ENCODE measurements at places on chromosomes 16 and 17.

DNA sequence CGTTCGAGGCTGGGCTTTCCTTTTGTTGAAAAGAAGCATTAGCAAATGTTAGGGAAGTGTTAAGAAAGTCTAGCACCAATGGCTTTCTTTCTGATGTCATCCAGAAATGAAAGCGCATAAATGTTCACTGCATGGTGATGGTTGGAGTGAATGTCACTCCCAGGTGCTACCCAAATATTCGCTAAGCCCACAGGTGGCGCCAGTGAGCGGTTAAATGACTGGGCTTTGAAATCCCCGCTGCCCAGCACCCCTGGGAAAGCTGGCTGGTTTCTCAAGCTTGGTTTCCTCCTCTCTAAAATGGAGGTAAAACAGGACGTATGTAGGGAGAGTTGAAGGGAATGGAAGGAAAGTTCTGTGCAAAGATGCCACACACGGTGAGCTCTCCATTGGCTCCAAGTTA is 104.4 kb downstream of the IRX5 start:
- DNase-seq = no peak

DNA sequence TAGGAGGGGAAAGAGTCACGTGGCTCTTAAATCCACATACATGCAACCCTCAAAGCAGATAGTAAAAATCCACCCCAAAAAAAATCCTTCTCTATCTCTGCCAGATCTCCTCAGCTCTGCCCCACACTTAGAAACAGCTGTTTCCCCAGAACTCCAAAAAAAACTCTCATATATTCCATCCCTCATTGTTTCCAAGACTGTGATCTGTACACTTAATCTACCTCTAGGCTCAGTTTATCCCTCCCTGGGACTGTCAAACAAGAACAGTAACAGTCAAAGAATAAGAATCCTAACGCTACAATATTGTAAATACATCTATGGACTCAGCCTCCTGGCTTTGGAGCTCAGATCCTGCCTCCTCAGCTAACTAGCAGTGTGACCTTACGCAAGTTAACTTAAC is 11.6 kb downstream of the CUEDC1 start:
- no peak for DNase-seq

DNA sequence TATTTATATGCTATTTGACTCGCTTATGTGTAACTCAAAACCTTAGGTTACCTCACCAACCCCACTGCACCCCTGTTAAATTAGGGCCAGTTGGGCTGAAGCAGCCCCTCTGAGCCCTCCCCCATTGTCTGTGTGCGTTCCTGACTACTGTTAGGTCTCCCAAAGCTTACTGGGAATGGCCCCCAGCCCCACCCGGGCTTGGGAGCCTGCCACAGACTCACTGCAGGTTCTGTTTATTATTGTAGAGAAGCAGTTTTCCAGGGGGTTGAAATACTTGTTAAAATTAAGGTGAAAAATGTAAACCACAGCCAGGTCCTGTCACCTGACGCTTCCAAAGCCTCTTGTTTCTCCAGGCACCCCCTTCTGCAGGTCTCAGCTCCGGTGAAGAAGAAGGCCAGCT is 151.7 kb downstream of the FOXL1 start:
- DNase-seq = no peak

DNA sequence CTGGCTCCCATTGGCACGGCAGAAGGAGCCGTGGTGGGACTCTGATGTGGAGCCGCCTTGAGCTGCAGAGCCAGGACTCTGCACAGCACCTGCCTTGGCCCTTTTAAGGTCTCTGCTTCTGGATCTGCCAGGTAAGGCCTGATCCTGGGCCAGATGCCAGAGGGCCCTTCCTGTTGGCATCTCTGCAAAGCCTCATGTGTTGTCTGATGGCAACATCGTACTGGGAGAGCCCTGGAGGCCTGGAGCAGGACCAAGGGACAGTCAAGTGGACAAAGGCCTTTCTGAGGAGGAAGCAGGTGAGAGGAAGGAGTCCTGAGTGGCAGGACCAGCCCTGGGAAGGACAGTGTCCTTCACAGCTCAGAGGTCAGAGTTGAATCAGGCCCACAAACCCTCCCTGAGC is 26.1 kb downstream of the SOCS1 start:
- no peak for DNase-seq

GRCh38 chr17:28839221-28839620 is 3.4 kb downstream of the FAM222B start:
- no peak for DNase-seq

DNA sequence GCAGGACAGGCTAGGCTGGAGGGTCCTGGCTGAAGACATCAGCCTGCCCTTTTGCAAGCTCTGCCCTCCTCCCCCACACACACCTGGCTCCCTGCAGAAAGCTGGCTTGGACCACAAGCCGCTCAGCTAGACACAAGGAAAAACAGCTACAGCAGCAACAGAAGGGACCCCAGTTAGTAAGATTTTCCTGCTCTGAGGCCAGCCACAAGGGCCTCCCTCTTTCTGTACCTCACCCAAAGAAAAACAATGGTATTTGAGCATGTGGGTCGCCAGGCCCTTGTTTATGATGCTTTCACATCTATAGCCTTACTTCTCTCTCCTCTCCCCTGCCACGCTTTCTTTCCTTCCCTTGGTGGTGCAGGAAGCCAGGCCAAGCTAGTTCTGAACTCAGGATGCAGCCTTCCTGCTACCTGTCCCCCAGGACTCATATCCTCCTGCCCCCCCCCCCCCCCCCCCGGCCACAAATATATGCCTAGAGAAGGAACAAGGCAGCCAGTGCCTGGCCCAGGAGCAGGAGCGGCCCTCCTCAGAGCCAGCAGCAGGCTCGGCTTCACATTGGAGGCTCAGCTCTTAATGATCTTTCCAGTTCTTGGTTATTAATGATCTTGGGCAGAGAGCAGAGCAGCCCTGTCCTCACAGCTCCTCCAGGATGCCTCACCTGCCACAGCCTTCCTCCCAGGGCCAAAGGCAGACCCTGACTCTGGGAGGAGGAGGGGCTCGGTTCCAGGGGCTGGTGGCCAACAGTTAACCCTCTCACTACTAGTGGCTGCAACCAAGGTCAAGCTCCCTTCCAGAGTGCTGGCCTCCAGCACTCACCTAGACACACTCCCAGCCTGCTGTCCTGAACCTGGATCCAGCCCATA is 19.5 kb downstream of the GRIN2C start:
- DNase-seq = no peak

DNA sequence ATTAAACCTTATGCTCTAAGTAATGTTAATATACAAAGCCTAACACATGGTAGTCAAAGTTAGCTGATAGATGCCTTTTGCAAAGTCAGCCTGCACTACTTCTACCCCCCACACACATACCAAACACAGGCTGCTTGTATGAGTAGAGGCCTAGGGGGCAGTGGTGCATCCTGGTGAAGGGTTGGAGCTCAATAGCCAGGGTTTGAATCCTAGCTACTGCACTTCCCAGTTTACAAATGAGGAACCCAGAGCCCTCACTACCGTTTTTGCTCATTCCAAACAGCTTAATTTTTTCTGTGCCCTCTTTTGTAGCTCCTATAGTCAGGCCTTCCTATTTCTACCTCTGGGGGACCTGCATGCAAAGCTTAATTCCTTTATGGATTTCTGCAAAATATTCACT is 18.9 kb upstream of the HYDIN start:
- DNase-seq = no peak

DNA sequence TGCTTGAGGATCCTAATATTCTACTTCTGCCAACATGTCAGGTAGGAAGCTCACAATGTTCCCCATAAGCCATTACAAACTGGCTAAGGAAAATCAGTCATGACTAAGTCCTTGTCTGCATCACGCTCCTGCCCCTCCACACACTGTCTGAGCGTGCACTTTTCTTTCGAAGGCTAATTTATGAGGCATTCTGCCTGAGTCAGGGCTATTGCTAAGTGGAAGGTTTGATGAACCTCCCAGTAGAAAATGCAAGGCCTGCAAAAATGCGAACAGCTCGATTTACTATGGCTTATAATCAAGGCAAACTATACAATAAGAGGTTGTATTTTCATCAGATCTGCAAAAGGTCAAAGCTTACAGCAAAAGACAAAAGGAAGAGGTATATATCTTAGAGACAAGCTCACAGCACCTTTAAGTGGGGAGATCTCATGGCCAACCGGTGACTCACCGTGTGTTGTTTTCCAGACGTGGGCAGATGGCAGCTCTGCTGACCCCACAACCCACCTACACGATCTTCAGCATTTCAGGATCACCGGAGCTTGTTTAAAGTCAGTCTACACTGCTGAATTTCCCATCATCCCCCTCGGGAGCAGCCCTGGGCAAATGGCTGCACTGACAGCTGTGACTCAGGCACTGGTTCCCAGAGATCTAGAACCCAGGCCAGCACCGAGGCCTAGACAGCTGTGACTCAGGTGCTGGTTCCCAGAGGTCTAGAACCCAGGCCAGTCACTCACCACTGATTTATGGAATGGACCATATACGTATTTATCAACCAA is 26.1 kb downstream of the MEAK7 start:
- no peak for DNase-seq

DNA sequence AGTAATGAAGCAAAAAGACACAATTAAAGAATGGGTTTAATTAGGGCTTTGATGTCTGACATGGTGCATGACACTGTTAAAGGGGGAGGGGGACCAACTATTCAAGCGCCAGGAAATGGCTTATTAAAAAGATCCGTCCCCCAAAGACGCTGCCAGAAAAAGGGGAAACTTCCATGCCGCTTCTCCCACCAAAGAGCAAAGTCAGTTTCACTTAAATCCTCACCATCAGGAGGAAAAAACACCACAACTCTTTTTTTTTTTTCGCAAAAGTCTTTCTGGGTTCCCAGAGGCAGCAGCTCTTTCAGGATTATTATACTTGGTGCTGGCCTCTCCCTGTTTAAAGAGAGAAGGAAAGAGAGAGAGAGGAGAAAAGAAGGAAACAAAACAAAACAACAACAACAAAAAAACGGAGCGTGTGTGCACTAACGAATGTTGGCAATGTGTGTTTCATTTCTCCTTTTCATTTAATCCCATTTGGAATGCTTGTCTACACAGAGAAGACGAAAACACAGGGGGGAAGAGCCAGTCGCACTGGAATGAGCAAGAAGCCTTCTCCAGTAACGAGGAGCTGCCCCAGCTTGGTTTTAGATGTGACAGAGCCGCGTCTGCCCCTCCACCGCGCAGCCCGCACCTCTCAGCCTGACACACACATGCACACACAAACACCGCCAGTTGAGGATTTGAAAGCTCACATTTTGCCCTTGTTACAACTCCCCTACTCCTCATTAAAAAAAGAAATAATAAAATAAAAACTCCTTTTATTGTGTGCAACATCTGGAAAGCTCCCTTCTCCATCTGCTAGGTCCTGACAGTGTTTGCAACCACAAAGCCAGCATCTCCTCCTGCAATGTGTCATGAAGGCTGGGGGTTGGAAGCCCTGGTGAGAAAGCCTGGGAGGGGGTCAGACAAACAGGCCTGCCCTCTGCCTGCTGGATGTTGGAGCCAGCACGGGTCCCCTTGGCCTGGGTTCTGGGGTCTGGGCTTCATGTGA is 32.7 kb upstream of the AXIN2 start:
- no peak for DNase-seq

GRCh38 chr16:85168732-85169256 is 56.5 kb upstream of the CIBAR2 start:
- no peak for DNase-seq

DNA sequence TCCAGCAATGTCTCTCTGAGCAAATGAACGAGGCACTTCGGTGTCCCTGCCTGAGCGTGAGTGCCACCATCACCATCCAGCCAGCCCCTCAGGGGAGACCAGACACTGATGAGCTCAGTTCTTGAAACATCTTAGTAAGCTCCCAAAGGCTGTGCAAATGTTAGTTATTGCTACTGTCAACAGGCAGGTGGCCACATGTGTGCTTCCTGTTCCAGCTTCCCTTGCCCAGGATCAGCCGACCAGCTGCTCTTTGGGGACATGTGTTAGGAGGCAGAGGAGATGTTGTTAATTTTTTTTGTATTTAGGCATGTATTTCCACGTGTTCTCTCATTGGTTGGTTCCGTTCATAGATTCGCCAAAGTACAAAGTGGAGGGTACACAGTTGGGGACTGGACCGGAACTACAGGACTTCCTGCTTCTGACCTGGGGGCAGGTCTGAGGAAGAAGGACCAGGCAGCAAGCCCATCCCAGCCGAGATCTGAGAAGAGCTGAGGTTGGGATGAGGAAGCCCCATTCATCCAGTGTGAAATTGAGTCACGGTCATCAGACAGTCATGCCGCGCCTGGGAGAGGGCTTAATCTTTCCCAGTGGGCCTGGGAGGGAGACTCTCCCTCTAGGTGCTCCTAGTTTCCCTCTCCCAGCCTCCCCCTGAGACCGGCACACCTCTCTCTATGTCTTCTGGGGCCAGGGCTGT is 3.8 kb downstream of the TTYH2 start:
- no peak for DNase-seq

- DNase-seq = no peak
Measured at GRCh38 chr17:63622574-63623390, 565 bp downstream of the MAP3K3 start.

- no peak for DNase-seq
Measured at GRCh38 chr16:1420111-1420539, 422 bp downstream of the UQCC4 start.

- no peak for DNase-seq
Measured at GRCh38 chr16:69698404-69698803, 28.0 kb downstream of the NQO1 start.

DNA sequence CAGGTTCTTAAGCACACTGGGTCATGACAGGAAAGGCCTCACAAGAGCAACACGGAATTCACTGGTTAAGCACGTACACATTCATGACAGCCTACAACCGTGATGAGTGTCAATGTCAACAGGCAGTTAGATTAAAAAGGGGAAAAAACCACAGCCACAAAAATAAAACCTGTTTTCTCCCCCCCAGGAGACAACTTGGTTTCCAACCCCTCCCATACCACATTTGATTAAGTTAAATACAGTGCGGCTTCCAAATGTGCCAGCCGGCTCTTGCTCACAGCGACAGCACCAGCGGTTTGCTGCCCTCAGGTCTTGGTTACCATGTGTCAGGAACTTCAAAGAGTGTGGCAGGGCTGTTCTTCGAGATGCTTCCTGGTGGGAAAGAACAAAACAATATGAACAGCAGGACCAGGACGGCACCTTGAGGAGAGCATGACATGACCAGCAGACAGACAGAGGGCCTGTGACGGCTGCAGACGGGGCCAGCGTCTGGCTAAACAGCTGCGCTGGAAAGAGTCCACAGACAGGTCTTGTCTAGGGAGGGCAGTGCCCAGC is 193.6 kb downstream of the PARN start:
- DNase-seq = no peak

- DNase-seq = no peak
Measured at GRCh38 chr17:40750391-40750790, 4.7 kb downstream of the KRT25 start.

DNA sequence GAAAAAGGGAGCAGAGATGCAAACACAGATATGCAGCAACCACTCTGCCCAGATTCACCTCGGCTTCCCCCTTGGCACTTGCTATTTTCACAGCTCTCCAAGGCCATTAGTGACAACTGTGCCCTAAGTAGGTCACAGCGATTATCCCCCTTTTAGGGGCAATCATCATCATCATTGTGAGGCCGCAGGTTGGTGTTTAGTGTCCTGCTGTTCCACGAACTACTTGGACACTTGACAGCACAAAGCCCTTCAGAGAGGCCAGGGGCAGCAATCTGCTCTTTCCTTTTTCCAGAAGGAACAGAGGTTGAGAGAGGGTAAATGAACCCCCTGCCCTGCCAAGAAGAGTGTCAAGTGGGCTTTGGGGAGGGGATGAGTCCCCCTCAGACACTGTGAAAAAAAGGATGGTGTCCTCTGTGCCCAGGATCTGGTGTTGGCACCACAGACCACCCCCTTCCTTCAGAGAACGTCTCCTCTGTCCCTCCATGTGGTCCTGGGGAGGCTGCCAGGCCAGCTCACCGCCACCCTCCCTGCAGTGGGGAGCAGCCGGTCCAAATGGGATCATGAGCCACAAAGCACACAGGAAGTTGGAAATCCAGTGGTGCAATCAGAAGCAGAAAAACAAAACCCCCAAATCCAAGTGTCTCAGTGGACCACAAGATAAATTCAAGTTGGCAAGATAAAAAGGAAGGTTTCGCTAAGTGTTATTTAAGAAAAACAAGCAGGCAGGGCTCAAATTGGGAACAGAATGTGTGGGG is 78.4 kb upstream of the MED9 start:
- no peak for DNase-seq
